Endodermal cell (in vitro differentiated cells): ENCODE measurements at places on chromosomes 2 and 18. TPM values are rescaled to one million over a fixed set of nuclear protein-coding genes. Genes with fewer than 3 reads are reported as not detected.
A peak's percentile ranks its signal among the peaks of the same experiment; 100 is the strongest.

DNA sequence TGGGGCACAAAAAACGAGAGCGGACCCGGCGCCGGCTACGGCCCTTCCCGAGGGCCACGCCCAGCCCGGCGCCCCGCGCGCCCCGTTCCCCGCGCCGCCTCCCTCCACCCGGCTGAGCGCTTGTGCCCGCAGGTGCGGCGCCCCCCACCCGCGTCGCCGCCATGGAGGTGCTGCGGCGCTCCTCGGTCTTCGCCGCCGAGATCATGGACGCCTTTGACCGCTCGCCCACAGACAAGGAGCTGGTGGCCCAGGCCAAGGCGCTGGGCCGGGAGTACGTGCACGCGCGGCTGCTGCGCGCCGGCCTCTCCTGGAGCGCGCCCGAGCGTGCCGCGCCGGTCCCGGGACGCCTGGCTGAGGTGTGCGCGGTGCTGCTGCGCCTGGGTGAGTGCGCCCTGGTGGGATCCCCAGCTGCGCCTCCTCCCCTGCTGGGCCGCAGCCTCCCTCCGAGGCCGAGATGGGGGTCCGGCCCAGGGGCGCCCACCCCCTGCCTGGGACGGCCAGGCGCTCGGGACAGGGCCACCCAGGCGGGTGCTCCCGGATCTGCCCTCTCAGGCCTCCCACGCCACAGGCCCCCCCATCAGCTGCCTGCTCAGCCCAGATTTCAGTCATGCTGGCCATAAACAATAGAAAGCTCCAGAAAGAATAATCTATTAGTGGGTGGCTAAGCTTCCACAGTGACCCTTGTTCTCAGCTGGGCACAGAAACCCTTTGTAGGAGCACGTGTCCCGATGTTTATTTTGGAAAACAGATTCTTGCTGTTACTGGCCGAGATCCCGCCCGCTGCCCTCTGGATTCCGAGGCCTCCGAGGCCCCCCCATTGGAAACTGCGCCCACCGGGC is 997 bp downstream of the BOK start:
- peak; percentile 80 for DNase-seq

DNA sequence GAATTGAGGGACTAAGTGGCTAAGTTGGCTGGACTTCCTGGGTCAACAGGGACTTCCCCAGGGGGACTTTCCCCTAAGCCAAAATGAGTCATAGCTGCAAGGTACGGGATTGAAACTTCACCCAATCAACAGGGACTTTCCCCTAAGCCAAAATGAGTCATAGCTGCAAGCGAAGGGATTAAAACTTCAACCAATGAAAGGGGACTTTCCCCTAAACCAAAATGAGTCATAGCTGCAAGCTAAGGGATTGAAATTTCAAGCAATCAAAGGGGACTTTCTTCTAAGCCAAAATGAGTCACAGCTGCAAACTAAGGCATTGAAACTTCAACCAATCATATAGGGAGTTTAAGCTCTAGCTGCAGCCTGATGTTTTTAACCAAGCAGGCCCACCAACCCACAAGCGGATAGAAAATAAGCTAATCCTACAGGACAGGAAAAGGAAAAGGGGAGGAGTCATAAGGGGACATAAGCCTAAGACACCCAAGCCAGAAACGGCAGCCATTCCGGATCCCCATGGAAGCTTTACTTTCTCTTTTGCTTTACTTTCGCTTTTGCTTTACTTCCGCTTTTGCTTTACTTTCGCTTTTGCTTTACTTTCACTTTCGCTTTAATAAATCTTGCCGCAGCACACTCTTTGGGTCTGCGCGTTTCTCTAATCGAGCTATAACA is 1375.4 kb upstream of the CELF4 start:
- DNase-seq: no peak

DNA sequence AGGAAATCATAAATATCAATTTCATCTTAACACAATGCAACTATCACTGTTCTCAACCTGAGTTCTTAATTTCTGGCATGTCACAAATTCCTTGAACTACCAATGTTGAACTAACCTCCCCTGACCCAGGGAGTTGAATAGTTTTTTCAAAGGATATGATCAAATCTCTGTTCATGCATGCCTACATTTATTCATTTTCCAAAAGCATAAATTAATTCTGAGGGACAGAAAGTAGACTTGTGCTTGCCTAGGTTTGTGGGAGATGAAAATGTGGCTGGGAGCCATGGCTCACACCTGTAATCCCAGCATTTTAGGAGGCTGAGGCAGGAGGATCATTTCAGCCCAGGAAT is 175.7 kb downstream of the TGIF1 start:
- DNase-seq: no peak

- DNase-seq: no peak
Measured at GRCh38 chr2:97995026-97995733, 568 bp downstream of the TMEM131 start.

DNA sequence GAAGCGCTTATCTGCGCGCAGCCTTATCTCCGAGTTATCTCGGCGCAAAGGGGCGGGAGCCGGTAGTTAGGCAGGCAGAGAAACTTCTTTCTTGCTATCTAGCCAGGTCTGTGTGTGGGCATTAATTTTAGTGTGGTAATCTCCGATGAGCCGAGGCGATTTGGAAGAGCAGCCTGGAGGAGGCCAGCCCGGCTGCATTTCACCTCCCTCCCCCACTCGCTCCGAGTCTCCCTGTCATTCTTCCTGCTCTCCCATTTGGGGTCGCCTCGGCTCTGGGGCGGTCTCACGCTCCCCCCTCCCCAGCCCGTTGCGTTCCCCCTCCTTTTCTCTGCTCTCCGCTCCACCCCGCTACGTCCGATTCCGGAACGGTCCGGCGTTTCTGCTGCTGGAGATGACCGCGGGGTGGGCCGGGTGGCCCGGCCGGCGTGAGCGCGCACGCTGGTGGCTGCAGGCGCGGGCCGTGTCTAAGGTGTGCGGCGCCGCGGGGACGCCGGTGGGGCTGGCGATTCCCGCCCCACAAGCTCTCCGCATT is 566 bp downstream of the GATA6 start:
- peak; percentile 74 for DNase-seq

DNA sequence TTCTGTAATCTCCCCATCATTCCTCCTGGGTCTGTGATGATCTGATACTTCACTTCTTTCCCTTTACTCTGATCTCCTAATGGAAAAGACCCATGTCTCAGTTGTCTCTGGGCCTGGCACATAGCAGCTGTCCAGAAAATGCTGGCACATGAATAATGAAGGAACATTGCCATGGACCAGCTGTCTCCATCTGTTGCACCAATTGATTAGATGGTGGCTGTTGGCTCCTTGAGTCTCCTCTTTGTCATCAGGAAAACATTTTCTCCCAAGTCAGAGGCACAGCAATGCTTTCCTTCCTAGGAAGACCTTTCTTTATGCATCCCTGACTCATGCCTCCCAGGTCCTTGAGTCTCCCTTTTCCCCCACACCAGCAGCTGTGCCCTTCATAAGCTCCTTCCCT is 286.2 kb upstream of the CXCR4 start:
- DNase-seq: no peak

- DNase-seq: no peak
Measured at GRCh38 chr18:7669361-7669760, 102.2 kb downstream of the PTPRM start.

GRCh38 chr2:232772531-232772930 is 3.8 kb downstream of the KCNJ13 start:
- no peak for DNase-seq

DNA sequence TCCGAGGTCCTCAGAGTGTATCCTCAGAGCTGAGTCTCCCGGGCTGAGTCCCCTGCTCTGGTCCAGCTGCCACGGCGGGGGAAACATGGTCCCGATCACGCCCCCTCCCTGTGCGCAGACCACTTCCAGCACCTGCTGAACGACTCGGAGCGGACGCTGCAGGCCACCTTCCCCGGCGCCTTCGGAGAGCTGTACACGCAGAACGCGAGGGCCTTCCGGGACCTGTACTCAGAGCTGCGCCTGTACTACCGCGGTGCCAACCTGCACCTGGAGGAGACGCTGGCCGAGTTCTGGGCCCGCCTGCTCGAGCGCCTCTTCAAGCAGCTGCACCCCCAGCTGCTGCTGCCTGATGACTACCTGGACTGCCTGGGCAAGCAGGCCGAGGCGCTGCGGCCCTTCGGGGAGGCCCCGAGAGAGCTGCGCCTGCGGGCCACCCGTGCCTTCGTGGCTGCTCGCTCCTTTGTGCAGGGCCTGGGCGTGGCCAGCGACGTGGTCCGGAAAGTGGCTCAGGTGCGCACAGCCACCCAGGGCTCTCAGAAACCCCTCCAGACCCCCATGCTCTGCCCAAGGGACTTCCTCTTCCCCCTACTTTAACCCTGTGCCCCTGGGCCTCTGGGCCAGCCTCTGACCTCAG is 26.7 kb downstream of the GPC1 start:
- DNase-seq: peak; percentile 38

DNA sequence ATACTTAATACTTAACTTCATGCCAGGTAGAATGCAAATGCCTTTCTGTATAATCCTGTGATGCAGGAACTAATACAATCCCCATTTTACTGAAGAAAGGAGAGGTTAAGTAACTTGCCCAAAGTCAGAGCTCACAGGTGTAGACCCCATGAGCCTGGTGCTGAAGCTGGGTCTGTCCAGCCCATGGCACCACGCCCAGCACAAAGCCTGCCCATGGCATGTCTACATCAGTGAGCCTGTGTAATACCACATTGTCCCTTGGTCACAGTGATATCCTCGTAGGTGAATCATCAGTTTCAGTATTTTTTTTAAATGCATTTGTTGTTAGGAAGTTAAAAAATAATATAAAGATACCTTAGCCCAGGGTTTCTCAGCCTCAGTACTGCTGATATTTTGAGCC is 69.9 kb upstream of the MCFD2 start:
- no peak for DNase-seq

DNA sequence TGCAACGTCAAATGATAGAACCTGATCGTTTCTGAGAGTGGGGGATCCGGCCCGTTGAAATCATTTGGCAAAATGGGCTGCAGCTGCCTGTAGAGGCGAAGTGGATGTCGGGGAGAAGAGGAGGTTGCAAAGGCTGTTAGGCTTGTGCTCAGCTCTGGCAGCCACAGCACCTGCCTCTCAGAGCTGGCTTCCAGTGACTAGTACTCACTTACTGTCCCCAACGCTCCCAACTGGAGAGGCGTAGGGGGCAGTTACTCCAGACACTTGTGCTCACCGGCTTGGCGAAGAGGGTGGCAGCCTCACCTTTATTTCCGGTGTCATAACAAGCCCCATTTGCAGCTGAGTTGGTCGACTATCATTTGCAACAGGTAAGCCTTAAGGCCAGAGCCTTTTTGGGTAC is 37.9 kb downstream of the NCK2 start:
- DNase-seq: no peak

- no peak for DNase-seq
Measured at GRCh38 chr18:68608851-68609490, 105.9 kb downstream of the TMX3 start.

GRCh38 chr2:232261776-232262175 is 116.8 kb upstream of the ALPP start:
- no peak for DNase-seq

DNA sequence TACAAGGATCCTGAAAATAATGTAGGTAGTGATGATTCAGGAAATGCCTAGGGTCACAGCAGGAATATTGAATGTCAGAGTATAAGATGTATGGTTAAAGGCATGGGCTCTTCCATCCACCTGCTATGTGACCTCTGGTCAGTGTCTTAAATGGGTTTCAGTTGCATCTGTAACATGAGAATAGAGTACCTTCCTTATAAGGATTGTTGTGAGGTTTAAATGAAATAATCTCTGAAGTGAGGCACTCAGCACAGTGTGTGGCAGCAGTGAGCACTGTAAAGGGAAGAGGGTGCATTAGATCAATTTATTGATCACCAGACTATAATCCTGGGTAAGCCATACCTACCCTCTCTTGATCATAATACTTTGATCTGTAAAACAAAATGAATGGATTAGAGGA is 319.1 kb downstream of the SLC4A3 start:
- DNase-seq: no peak

The SIX3 gene
- total RNA-seq: 1.9 to 5.2 TPM (median 1.9 TPM) in 3 replicates

The EVX2 gene
- total RNA-seq: 0.05 TPM in 1 of 2 replicates, not detected in the other

The KCNK3 gene
- not detected in 3 replicates for total RNA-seq

The ZEB2 gene
- total RNA-seq: 0.29 TPM in 1 of 2 replicates, not detected in the other

The COBLL1 gene
- 13.2 and 17.3 TPM in 2 replicates for total RNA-seq

The MEX3C gene
- total RNA-seq: 60.1 to 73.3 TPM (median 70.8 TPM) in 3 replicates
